ENCODE measurements at places on chromosomes 1 and 21.

GRCh38 chr1:12177999-12178441 is 11.2 kb downstream of the TNFRSF1B start:
- DNase-seq = peak; percentile 85

DNA sequence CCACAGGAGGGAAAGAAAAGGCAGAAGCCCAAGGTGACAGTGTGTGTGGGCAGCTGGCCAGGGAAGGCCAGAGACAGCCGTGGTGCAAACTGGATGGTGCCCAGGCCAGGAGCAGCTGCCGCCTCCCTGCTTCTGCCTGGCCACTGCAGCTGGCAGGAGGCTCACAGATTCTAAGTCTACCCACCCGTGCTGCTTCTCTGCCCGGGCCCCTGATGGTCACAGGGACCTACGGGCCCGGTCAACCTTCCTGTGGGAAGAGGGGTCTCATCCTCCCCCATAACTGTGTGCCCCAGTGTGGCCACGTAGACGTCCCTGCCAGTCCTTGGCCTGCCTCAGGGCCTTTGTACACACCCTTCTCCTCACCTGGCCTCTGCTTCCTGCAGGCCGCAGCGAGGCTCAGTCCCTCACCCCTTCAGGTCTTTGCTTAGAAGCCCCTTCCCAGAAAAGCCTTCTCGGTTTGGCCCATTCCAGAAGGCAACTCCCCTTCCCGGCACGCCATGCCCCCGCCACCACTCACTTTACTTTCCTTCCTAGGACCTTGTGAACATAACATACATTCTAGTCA is 192.6 kb upstream of the AJAP1 start:
- no peak for DNase-seq

- DNase-seq = no peak
Measured at GRCh38 chr1:34292472-34292871, 115.8 kb downstream of the C1orf94 start.

DNA sequence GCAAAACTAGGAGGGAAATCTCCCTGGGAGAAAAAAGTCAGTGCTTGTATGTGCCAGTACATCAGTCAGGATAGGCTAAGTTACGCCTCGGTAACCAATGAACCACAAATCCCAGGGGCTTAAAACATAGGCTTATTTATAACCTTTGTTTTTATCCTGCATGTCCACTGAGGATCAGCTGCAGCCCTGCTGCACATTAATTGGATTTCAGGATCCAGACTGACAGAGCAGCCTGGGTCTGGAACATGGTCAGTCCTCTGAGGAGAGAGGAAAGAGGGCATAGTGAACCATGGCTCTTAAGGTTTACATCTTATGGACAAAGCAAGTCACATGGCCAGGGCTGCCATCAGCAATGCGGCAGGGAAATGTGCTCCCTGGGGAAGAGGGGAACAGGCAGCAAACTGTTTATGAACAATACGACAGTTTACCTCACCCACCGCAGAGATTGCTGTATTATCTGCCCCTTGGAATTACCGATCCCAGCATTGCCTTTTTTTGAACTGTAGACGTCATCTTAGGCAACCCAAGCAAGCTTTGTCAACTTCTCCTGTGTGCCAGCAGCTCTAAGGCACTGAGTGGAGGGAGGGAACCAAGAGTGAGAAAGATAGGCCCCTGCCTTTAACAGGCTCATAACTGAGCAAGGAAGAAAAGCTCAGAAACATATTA is 9.1 kb upstream of the SPRR4 start:
- DNase-seq = no peak

- no peak for DNase-seq
Measured at GRCh38 chr1:30974536-30974935, 66.0 kb upstream of the SDC3 start.

GRCh38 chr1:75722966-75723365 is 1.5 kb upstream of the ACADM start:
- no peak for DNase-seq

GRCh38 chr1:70947835-70948234 is 99.8 kb downstream of the PTGER3 start:
- DNase-seq = no peak

DNA sequence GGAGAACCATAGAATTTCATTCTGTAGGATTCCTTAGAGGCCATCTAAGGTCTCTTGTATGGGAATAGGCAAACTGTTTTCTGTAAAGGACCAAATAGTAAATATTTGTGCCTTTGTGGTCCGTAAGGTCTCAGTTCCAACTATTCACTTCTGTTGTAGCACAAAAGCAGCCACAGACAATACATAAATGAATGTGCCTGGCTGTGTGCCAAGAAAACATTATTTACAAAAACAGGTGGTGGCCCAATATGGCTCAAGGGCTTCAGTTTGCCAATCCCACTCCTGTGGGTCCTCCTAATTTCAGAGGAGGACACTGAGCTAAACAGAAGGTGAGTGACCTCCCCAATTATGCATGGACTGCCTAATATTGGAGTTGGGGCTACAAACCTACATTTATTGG is 67.6 kb upstream of the EDEM3 start:
- no peak for DNase-seq

DNA sequence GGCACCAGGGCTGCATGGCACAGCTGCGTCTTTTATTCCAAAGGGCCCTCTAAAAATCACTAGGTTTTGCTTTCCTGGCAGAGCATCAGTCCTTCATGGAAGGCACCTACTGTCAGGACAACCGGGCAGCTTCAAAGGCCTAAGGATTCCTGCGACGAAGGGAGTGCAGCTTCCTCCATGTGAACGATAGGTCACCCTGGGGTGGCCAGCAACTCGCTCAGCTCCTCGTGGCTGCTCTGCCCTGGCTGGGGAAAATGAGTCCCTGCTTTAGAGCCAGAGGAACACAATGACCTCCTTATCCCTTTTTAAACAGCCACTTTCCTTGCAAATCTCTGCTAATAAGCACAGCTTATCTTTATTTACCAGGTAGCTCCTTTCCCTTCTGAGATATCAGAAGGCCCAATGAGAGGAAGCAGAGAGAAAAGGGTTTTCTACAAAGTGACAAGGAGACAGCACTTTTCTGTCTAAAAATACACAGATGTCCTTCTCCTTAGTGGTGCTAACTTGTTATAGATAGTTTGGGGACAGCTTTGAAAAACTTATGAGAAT is 71.6 kb upstream of the SMYD2 start:
- DNase-seq = no peak

GRCh38 chr1:235415008-235415904 is 48.0 kb downstream of the TBCE start:
- DNase-seq = peak; percentile 32

DNA sequence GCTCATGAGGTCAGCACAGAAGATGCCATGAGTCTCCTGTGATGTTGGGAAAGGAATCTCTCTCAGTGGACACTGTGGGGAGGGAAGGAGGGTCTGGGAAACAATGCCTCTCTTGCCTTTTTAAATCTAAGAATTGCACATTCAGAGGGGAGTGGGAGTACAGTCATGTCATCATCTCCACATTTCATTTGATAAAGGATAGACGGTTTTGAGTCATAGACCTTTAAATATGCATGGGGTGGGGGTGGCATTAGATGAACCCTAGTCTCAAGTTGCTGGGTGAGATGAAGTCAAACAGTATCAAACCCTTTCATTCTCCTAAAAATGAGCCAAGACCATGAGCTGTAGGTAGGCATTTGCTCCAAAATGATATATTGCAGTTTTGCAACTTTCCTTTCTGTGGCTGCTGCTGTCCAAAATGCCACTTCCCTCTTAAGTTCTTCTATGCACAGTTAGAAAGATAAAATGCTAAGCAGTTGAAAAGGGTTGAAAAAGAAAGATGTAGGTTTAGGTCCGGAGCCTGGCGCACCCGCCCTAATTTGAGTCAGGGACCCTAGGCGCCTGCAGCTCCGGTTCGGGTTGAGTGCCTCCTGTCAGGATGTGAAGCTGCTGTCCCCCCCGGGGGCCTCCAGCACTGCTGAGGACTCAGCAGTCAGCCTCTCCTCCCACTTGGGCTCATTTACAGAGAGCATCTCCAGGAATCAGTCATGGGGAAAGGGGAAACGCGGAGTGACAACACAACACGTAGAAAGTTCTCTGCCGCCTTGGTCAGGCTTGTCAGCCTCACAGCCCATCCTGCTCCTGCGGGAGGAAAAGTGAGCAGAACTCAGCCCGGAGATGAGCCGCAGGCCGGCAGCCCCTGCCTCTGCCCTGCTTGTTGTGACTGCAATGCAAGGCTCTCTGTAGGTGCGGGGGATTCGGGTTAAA is 479.3 kb upstream of the RUNX1 start:
- peak; percentile 4 for DNase-seq

- no peak for DNase-seq
Measured at GRCh38 chr21:43353282-43354025, 73.5 kb downstream of the SIK1 start.

DNA sequence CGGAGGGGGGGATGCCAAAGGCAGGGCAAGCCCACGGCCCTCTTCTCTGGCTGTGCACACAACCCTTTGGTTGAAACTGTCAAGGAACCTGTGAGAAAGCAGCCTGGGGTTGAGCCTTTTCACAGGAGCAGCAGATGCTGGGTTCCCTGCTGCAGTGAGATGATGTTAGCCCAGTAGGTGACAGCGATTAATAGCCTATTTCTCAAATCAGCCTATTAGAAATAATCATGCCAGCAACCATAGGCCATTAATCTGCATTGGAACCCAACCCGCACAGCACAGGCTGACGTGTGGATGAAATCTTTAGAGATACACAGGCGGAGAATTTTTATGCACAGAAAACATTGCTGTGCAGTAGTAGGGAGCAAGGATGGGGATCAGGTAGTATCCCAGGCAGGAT is 637.5 kb downstream of the AJAP1 start:
- DNase-seq = no peak

DNA sequence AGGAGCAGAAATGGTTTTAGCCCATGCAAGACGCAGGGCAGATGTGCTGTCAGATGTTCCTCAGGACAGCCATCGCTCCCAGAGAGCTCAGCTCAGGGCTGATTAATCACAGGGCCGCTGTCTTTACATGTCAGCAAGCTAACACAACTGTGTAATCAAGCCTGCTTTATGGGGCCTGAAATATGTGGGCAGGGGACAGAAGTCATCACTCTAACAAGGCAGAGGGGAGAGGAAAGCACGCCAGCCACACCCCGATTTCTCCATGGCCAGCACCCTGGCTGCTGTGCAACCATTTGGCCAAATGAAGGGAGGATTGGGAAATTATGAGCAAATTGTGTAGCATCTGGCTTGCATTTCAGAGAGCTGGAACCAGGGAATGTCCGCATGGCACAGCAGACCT is 368.8 kb downstream of the NPHP4 start:
- DNase-seq = no peak

DNA sequence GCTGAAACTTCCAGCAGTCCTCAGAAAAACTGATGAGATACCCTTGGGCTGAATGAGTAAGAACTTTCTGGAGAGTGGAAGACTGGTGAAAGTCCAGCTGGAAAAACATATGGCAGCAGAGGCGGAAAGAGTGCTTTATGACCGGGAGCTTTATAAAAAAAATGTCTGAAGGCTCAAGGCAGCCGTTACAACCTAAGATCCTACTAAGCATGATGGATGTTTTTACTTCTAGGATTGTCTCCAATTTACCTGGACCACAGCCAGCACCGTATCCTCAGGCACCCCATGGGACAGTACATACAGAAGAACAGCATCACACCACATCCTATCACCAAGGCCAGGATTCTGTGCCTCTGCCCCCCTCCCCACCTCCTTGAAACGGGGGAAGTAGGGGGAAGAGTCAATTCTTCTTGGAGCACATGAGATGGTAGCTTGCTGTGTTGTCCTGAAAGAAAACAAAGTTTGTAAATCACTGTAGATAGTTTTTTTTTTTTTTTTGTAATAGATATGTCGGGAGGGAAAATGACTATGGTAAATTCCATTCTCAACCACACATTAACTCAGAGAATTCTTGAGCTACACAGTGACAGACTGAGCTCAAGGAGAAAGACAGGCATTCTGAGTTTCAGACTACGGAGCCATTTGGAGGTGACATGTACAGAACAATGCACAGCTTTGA is 11.8 kb upstream of the IRF2BP2 start:
- no peak for DNase-seq

All from effector CD8-positive, alpha-beta T cell (primary cell).